Endothelial cell (in vitro differentiated cells): ENCODE measurements at places on chromosomes 1 and 21.

- H3K4me1 ChIP-seq: no peaks in the 10 kb centered on the region
- H3K27ac ChIP-seq: no peak overlapping the region
- no peak for DNase-seq
- H3K36me3 ChIP-seq: peaks cover 16% of the 10 kb centered on the region
- H3K4me3 ChIP-seq: no peak overlapping the region
Observed at GRCh38 chr21:45588871-45589491, 46.7 kb upstream of the SLC19A1 start.

- H3K4me1 ChIP-seq: peaks cover 7% of the 10 kb centered on the region
- peaks cover 2% of the 10 kb centered on the region for H3K27me3 ChIP-seq
- no peak overlapping the region for H3K27ac ChIP-seq
Observed at GRCh38 chr1:230381049-230381467, 45.1 kb downstream of the PGBD5 start.

- no peaks in the 10 kb centered on the region for H3K4me1 ChIP-seq
- no peak overlapping the region for H3K27ac ChIP-seq
- no peak overlapping the region for H3K4me3 ChIP-seq
- no peaks in the 10 kb centered on the region for H3K27me3 ChIP-seq
Observed at GRCh38 chr1:103448560-103448959, 76.9 kb upstream of the RNPC3 start.

DNA sequence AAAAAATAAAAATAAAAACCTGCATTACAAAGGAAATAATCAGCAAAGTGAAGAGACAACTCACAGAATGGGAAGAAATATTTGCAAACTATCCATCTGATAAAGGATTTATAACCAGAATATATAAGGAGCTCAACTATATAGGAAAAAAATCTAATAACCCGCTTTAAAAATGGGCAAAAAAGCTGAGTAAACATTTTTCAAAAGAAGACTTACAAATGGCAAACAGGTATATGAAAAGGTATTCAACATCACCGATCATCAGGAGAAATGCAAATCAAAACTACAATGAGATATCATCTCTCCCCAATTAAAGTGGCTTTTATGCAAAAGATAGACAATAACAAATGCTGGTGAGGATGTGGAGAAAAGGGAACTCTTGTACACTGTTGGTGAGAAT, 3.8 kb upstream of the GNG5 start:
- peaks cover 6% of the 10 kb centered on the region for H3K27me3 ChIP-seq
- no peak for DNase-seq
- H3K36me3 ChIP-seq: peaks cover 4% of the 10 kb centered on the region
- H3K27ac ChIP-seq: no peak overlapping the region

DNA sequence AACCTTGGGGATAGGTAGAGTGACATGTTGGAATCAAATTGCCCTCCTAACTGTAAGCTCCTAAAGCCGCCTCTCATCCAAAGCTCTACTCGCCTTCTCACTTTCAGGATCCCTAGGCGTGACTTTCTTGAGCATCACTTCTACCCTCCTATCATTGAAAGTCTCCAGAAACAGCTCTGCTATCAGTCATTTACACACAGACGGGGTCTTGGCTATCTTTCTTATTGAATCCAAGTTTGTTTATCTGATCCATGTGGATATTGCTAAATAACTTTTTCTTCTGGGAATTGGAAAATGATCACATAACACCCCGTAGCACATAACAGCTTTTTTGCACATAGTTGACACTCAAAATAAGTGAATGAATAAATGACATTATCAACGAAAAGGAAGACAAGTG, 216.4 kb upstream of the KIAA0040 start:
- no peaks in the 10 kb centered on the region for H3K4me1 ChIP-seq
- H3K4me3 ChIP-seq: no peak overlapping the region
- peaks cover 5% of the 10 kb centered on the region for H3K36me3 ChIP-seq
- no peak overlapping the region for H3K27ac ChIP-seq
- DNase-seq: no peak
